ENCODE measurements at places on chromosomes 1 and 21.
A peak's percentile ranks its signal among the peaks of the same experiment; 100 is the strongest.

- no peak for DNase-seq
Measured at GRCh38 chr1:16072616-16073484, 601 bp downstream of the FAM131C start.

GRCh38 chr1:190540366-190540765, 62.7 kb upstream of the BRINP3 start:
- DNase-seq: no peak

GRCh38 chr1:84078108-84078841, 65.8 kb upstream of the PRKACB start:
- peak; percentile 60 for DNase-seq

- no peak for DNase-seq
Measured at GRCh38 chr1:38118976-38119375, 72.4 kb upstream of the POU3F1 start.

GRCh38 chr1:26412180-26412840, 1.7 kb downstream of the LIN28A start:
- no peak for DNase-seq

GRCh38 chr1:39691383-39692151, at the start of gene HPCAL4:
Gene HPCAL4, minus strand, starts transcription at chr1:39691433. Its CDS starts 6,830 bp downstream, at chr1:39684603.
- DNase-seq: peak; percentile 91

GRCh38 chr1:33466159-33466558, 6.3 kb upstream of the ZSCAN20 start:
- DNase-seq: no peak

Data from activated CD8-positive, alpha-beta memory T cell treated with anti-CD3 and anti-CD28 coated beads, Interleukin-2, amount 50 U/mL, for 48 hours (primary cell).